Skin of body (tissue), 3 donors: ENCODE measurements at places on chromosomes 16 and 17. TPM values are rescaled to one million over a fixed set of nuclear protein-coding genes. Genes with fewer than 3 reads are reported as not detected.
A peak's percentile ranks its signal among the peaks of the same experiment; 100 is the strongest.

The CNTNAP1 gene
- 8.3 TPM for total RNA-seq

The PRR35 gene
- total RNA-seq = not detected

- peak; percentile 14 for DNase-seq
Measured at GRCh38 chr17:1649844-1650501, at the start of gene RILP. Gene RILP, minus strand, starts transcription at chr17:1649866. Its CDS starts 62 bp downstream, at chr17:1649804.

DNA sequence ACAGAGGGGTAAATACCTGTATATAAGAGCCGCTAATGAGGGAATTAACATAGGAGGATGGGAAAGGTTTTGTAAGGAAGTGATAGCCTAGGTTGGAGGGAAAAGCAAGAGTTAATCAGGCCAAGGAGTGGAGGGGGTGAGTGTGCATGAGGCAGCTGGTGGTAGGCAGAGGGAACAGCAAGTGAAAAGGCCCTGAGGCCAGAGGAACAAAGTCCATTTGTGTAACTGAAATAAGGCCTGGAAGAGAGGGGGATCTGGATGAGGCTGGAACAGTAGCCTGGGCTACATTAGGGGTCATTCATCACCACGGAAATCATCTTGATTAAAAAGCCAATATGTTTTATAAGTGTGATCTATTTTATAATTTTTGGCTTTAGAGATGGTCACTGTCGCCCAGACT lies 45.7 kb downstream of the FZD2 start:
- no peak for DNase-seq

GRCh38 chr16:53191413-53191812 lies 136.6 kb downstream of the CHD9 start:
- no peak for DNase-seq

DNA sequence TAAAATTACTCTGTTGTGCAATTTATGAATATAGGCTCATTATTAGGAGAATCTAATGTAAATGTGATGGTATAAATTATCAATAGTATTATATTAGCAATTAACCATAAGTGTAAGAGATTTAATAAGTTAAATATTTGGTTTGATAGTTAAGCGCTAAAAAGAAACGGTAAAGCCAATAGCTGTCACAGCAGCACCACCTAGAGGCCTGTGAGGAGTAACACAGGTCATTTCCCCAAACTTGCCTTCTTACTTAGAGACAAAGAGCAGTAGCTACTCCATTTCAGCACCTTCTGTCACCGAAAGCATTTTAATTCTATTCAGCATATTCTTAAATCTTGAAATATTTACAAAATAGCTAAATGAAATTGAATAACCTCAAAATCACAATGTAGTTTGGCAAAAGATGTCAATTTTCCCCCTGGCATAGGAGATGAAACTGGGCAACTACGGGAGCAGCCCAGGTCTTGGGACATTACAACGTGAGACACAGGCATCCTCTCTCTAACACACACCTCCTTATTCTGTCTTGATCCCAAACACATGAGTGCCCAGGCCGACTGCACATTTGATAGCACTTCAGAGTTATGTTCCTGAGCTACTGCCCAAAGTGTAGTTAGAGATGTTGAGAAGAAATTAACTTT lies 14.3 kb upstream of the DYNLRB2 start:
- peak; percentile 60 for DNase-seq

DNA sequence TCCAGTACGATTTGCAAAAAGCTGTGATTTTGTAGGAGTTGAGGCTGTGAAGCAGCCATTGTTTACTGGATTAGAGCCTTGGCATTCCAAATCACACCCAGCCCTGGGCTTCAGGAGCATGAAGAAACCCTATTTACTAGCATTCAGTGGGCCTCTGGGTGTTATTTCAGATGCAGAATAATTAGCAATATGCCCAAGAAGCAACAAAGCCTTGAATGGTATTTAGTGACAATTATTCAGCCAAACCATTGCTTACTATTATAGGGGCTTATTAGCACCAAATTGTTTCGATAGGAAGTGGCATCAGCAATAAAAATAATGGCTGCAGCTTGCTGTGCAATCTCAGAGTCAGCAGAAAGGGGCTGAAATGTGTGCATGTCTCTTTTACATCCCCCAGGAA lies 166.6 kb upstream of the SHISA6 start:
- DNase-seq = no peak

DNA sequence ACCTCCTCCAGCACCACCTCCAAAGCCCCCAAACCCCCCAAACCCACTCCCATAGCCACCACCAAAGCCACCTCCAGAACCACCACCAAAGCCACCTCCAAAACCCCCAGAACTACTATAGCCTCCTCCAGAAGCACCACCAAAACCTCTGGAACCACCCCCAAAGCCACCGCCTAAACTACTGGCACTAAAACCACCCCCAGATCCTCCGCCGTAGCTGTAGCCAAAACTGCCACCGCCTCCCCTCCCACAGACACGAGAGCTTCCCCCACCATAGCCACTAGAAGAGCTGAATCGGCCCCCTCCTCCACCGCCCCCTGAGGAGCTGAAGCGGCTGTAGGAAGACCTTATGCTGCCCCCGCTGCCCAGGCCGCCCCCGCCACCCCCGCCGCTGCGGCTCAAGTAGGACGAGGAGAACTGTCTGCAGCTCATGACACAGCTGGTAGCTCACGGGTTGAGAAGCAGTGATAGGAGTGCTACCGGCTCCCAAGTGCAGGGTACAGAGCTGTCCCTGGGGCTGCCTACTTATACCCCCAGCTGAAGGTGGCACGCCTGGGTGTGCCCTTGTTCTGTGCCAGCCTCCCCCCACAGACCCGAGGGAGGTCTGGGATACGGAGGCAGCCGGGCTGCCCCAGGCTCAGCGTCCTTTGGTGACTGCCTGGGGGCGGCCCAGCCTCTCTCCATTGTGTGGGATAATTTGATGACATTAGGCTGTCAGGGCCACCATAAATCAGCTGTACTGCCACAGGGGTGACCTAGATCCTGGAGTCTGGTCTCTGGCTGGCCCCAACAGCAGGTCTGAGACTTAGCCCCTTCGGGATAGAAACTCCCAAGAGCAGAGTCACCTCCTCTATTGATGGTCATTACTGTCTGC lies at the start of gene KRT9:
TSS of gene KRT9 (minus strand) at position 499 of the 874 bp plus-strand sequence. CDS start at position 432, 67 bp downstream.
- no peak for DNase-seq

- no peak for DNase-seq
Measured at GRCh38 chr16:51707666-51708065, 556.6 kb upstream of the SALL1 start.

- DNase-seq = no peak
Measured at GRCh38 chr17:45824901-45825492, 19.7 kb upstream of the SPPL2C start.
